Gastroesophageal sphincter (tissue), 4 donors: ENCODE measurements at places on chromosomes 4 and X. TPM values are rescaled to one million over a fixed set of nuclear protein-coding genes. Genes with fewer than 3 reads are reported as not detected.

GRCh38 chrX:96685210-96686099 is 813 bp downstream of the DIAPH2 start:
- peak; percentile 40 for ATAC-seq

DNA sequence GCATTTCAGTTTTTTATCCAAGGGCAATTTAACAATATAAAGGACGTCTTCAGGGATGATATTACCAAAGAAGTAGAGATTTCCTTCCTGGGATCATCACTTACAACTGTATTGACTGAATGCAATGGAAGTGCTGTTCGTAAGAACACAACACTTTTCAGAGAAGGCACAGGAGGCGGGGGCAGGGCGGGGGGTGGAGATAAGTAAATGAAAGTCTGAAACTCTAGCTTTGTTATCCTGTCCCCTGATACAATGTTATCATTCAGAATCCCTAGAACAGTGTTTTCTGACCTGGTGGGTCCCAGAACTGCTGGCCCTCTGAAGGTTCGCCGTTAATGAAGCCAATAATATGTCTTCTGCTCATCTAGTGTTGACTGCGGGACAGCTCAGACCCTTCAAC is 124.6 kb downstream of the NSUN7 start:
- no peak for ATAC-seq

DNA sequence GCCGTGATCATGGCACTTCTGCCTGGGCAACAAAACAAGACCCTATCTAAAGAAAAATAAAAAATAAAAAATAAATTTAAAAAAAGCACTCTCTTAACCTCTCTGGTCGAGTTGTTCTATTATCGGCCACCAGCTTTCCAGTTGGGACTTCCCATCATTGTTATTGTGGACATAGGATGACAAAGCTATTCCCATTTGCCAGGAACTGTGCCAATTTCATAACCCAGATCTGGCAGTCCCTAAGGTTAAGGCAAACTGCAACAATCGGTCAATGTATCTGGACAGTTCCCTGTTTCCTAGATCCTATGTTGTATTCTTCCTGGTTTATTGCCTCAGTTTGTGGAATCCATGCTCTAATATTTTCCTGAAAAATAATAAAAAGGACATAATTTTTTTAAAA is 17.8 kb upstream of the ANXA5 start:
- no peak for ATAC-seq

GRCh38 chr4:36316607-36317006 is 35.2 kb downstream of the DTHD1 start:
- no peak for ATAC-seq

DNA sequence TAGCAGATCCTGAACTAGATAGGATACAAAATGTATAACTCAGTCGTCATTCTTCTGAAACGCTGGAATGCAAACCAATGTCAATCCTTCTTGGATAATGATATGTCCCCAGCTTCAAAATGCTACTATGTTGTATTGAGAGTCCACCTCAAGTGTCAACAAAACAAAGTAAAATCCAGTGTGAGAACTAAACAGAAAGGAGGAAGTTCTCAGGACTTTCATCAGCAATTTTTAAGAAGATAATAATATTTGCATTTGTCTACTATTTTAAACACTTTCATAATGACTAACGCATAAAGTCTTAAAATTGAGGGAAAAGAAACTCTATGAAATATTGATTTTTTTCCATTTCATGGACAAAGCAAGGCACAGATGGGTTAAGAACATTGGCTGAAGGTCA is 36.3 kb downstream of the SOD3 start:
- no peak for ATAC-seq

GRCh38 chrX:37651921-37652452 is 33.6 kb upstream of the XK start:
- ATAC-seq, result no peak

DNA sequence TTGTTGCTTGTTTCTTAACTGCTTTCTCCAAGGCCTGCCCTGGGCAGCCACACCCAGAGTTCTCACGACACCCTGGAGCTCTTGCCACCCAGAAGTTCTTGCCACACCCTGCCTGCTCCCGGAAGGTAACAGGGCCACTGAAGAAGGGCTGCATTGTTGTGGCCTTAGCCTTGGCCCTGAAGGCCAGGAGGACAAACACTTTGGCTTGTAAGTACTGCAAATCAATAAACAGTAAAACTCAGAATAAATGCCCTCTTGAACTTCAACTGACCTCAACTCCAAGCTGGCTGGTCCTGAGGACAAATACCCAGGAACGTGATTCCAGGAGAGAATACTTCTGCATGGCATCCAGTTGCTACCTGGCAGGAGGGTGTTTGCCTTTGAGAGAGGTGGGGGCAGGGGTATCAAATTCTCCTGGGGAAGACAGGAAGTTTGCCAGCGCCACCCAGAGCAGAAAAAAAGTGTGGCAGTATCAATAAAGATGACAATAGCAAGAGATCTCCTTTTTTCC is 54.1 kb downstream of the TLR10 start:
- ATAC-seq, result no peak

GRCh38 chrX:19875050-19875431 is 12.4 kb downstream of the SH3KBP1 start:
- no peak for ATAC-seq

GRCh38 chr4:43766648-43767047 is 682.0 kb downstream of the KCTD8 start:
- ATAC-seq, result no peak

DNA sequence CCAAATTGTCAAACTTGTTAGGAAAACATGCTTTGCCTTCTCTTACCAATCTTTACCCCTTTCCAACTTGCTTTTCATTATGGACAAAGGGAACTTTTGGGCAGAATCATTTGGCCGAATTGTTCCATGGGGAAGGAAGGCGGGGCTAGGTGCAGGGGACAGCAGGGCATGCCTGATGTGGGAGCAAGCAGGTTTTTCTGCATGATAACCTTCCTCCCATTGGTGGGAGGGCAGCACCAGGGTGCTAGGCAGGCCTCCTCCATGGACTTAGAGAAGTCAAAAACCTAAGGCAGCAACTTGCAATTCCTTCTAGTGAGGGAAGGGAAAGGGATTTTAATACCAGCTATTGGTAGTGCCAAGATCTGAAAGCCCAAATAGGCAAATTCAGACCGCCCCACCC is 260.5 kb downstream of the MAPK10 start:
- ATAC-seq, result no peak

DNA sequence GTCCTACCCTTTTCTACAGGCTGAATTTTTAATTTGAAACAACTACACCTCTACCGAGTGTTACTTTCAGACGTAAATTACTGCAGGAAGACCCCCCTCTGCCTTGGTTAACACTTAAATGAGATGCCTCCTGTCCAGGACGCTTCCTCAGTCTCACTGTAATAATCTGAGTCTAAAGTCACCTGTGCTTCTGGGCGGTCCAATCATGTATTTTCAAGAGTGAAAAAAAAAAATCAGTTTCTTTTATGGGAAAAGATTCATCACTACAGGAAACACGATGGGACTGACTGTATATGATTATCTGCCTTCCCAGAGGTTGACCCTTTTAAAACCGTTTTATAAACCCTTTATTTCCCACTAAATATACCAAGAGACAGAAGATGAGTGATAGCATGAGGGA is 776 bp downstream of the RBM47 start:
- ATAC-seq, result no peak

- peak; percentile 76 for ATAC-seq
Observed at GRCh38 chr4:156949373-156949814, 22.2 kb downstream of the PDGFC start.

DNA sequence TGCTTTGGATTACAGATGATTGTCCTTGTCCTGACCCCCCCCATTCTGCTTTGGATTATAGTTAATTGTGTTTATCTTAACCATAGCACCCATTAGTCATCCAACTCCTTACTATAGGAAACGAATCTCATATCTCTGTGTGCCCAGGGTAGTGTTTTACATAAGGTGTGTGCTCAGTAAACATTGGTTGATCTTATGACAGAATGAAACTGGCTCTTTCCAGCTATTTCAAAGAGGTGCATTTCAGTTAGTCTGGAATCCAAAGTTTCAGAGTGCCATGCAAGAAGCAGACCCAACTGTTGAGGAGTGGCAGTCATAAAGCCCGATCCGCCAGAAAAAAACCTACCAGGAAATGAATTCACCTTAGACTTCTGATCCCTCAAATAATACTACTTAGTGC is 14.7 kb downstream of the TRIM2 start:
- ATAC-seq, result no peak

DNA sequence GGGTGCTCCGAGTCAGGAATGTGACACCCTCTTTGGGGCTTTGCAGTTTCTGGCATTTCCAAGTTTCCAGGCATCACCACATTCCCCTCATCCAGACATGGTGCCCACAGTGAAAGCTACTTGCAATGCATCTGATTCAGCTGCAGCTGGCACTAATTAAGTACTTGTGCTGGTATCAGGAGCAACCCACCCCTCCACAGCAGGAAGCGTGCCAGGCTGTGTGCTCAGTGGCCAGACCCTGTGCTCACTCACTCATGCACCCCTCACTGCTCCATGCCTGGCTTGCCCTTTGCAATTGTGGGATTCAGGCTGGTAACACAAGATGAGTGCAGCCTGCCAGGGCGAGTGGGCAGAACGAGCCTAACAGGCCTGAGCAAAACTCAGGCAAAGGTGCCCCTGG is 271.2 kb downstream of the EPHA5 start:
- no peak for ATAC-seq

DNA sequence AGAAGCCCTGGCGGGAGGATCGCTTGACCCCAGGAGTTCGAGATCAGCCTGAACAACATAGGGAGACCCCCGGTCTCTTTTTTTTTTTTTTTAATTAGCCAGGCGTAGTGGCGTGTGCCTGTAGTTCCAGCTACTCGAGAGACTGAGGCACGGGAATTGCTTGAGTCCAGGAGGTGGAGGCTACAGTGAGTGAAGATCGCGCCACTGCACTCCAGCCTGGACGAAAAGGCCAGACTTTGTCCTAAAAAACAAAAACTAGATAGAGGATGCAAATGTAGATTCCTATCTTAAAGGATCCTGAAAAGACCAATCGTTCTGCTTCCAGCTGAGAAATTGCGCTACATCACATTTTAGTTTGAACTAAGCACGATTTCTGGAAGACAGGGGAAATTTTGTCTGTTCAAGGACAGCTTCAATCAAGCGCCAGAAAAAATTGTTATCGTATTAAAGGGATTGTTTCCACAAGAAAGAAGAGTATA is 627 bp upstream of the HSD17B11 start:
- peak; percentile 19 for ATAC-seq

GRCh38 chr4:124642846-124643245 is 69.7 kb downstream of the ANKRD50 start:
- ATAC-seq, result no peak

- ATAC-seq, result no peak
Observed at GRCh38 chr4:117001077-117001476, 84.3 kb downstream of the TRAM1L1 start.

GRCh38 chr4:102732678-102733077 is 28.1 kb downstream of the MANBA start:
- ATAC-seq, result no peak

DNA sequence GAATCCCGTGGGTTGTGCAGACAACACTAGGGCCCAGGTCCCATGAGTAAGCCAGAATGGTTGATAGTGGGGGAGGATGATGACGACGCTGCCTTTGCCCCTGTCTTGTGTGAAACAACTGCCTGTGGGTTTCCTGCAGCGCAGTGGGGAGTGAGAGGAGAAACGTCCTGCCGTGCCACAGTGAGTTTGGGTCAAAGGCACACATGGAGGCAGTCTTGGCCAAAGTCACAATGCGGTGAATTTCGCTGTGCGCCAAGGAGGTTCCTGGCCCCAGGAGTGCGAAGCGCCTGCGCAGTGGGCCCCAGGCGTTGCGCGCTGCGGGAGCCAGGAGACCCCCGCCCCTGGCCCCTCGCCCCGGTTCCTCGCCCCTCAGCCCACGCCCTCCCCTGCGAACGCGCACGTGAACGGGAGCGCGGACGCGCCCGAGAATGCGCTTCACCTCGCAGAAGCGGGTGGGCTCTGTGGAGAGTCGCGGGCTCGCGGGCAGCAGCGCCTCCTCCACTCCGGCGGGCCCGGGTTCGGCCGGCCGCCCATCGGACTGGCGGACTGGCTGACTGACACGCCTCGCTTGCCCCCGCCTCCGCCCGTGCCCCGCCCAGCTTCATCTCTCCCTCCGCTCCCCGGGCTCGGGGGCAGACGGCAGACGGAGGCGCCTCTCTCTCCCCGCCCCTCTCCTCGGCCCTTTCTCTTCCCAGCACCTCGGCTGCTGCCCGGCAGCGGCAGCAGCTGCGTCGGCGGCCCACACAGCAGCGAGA is at the start of gene NUDT10:
NUDT10 (plus strand) TSS at position 635 of the 755 bp plus-strand sequence. CDS start 144 bp downstream, outside the sequence.
- ATAC-seq, result peak; percentile 75

- no peak for ATAC-seq
Observed at GRCh38 chr4:89071311-89071710, 14.3 kb upstream of the FAM13A start.

- ATAC-seq, result no peak
Observed at GRCh38 chr4:1522606-1523005, 116.4 kb upstream of the NKX1-1 start.

- ATAC-seq, result no peak
Observed at GRCh38 chr4:100823993-100824323, 306.1 kb upstream of the EMCN start.

DNA sequence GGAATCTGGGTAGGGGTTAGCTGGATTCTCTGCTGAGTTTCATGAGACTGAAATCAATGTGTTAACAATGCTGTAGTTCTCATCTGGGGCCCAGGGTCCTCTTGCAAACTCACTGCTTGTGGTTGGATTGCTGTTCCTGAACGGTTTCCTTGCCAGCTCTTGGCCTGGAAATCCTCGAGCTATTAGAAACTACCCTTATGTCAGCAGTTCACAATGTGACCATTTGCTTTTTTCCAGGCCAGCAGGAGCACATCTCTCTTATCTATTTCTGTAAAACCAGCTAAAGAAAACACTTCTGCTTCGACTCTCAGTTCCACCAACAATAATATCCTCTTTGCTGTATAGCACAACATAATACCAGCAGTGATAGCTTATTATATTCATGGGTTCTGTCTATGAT is 140.1 kb upstream of the TRAM1L1 start:
- no peak for ATAC-seq

- no peak for ATAC-seq
Observed at GRCh38 chrX:53445977-53446376, 11.8 kb upstream of the HSD17B10 start.

RFC1 gene
- 51.8 TPM for total RNA-seq

ALB gene
- total RNA-seq, result not detected

DGKK gene
- not detected for total RNA-seq

ZCCHC4 gene
- total RNA-seq, result 9.5 TPM

HTRA3 gene
- total RNA-seq, result 55.6 TPM
